ENCODE measurements at places on chromosomes 5 and 9.

GRCh38 chr9:92171822-92172221, 56.6 kb upstream of the SPTLC1 start:
- DNase-seq: no peak

- DNase-seq: no peak
Observed at GRCh38 chr5:178284996-178285395, 52.4 kb upstream of the PHYKPL start.

GRCh38 chr5:78570646-78571045, 77.9 kb downstream of the LHFPL2 start:
- DNase-seq: no peak

DNA sequence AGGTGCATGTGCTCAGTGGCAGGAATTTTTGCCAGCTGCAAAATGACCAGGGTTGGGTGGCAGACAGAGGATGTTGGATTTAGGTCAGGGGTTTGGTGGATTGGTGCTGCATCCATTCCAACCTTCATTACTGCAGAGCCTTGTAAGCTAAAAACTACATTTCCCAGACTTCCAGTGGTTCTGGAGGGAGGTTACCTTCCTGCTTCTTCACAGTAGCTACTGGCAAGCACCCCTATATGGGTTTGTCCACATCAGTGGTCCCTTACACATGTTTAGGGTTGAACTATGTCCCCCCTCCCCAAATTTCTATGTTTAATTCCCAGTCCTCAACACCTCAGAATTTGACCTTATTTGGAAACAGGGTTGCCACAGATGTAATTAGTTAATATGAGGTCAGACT, 20.7 kb upstream of the IL17B start:
- no peak for DNase-seq
